ENCODE measurements at places on chromosomes 6 and 20.

- DNase-seq: no peak
Observed at GRCh38 chr6:145551164-145551563, 184.2 kb downstream of the EPM2A start.

- peak; percentile 70 for DNase-seq
Observed at GRCh38 chr6:85482905-85483700, 33.2 kb downstream of the NT5E start.

GRCh38 chr6:129920103-129920798 is 59.1 kb upstream of the TMEM244 start:
- no peak for DNase-seq

- DNase-seq: no peak
Observed at GRCh38 chr6:7974938-7975763, 64.6 kb upstream of the TXNDC5 start.

DNA sequence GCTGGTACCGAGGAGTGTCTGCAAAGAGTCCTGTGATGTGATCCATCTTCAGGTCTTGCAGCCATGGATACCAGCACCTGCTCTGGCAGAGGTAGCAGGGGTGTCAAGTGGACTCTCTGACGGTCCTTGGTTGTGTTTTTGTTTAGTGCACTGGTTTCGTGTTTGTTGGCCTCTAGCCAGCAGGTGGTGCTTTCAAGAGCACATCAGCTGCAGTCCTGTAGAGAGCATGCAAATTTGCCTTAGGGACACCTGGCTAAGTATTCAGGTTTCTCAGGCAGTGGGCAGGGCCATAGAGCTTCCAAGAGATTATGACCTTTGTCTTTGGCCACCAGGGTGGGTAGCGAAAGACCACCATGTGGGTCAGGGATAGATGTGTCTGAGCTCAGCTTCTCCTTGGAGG is 14.5 kb upstream of the RGS17 start:
- DNase-seq: no peak

DNA sequence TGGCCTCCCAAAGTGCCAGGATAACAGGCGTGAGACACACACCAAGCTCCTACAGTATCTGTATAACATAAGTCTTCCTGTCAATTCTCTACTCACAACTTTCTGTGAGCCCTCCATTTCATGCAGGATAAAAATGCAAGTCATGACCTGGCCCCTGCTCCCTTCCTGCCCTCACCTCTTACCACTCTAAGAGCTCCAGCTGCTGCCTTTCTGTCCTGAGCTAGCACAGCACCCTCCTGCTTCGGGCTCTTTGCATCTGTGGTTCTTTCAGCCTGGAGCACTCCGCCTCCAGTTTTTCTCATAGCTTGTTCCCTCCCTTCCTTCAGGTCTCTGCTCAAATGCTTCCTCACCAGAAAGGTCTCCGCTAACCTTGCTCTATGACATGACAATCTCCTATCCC is 23.7 kb upstream of the TRPC4AP start:
- no peak for DNase-seq

DNA sequence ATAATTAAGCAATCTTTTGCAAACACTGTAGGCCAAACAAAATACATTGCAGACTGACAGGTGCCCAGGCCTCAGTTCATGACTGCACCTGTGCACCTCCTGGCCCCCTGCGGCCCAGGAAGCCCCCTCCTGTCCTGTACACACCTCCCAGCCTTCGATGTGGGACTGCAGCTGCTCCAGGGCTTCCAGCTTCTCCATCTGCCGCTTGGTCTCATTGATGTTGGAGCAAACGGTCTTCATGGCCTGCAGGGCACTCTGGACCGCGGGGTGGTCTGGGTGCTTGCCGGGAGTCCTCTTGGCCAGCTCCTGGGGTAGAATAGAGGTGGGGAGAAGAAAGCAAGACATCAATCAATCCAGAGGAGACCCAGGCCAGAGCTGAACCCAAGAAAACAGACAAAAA is 119.7 kb downstream of the PREX1 start:
- no peak for DNase-seq

GRCh38 chr6:137297887-137298286 is 78.7 kb upstream of the IFNGR1 start:
- DNase-seq: no peak

DNA sequence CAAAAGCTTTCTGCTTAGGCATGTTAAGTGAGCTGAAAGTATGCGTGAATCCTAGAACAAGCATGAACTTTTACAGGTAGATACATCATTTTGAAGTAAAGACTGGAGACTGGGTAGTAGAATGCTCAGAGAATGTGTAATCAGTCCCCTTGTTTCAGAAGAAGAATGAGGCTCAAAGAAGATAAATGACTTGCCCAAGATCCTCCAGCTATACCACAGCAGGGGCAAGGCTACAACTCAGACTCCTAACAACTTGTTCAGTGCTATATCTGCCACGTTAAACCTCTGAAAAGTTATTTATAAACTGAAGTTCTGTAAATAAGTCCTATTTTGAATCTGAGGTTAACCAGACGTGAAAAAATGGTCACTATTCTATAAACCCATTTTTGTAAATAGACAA is 2.9 kb downstream of the RIPOR2 start:
- no peak for DNase-seq

- DNase-seq: no peak
Observed at GRCh38 chr6:160198606-160199211, 59.9 kb downstream of the SLC22A2 start.

DNA sequence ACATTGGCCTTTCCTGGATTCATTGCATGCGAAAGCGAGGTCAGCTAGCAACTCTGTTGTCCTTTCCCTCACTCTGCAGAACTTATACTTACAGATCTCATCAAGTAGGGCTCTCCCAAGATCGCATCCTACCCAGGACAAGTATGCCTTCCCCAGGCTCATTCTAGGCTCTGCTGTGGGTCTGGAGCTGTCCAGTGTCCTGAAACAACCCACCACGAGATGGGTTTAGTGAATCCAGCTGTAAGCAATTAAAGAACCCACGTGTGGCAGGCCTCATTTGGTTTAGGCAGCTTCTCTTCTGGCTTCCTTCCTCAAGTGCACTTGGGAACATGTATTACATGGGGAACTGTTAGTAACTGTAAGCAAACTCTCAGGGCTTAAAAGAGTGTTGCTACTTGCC is 406.5 kb upstream of the CHD6 start:
- no peak for DNase-seq

- no peak for DNase-seq
Observed at GRCh38 chr20:35027301-35027700, 65.3 kb downstream of the TRPC4AP start.

DNA sequence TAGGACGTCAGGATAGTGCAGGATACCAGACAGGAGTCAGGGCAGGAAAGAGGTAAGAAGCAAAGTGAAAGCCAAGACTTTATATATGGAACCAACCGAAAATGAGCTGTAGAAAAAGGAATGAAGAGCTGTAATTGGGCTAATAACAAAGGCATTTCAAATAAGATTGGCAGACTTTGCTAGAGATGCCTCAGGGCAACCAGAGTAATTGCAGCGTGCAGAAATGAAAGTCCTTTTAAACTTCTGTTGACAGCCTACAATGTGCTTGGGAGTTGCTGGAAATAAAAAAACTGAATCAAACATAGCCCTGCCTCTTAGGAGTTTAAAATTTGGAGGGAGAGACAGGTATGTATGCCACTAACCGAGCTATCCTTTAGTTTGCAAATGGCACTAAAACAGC is 56.4 kb upstream of the NKX2-4 start:
- no peak for DNase-seq

DNA sequence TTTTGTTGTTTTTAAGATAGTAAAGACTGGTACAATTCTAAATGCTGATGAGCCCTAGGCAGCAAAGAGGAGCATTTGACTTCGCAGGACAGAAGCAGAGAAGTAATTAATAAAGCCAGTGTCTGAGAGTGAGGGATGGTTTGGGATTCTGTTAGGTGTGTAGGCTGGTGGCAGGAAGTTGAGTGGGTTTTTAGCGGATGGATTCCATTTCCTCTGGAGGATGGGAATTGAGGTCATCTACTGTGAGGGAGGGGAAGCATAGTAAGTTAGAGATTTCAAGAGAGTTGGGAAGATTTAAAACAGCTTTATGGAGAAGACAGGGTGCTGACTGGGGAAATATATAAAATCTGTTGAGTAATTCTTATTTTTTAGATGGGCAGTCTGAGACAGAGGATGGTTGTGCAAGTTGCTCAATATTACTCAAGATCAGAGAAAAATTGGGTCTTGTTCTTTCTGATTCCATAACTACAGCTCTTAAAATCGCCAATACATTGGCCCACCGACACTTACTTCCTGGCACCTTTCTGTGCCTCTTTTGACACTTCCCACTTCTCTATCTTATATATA is 48.8 kb downstream of the PRL start:
- DNase-seq: no peak

DNA sequence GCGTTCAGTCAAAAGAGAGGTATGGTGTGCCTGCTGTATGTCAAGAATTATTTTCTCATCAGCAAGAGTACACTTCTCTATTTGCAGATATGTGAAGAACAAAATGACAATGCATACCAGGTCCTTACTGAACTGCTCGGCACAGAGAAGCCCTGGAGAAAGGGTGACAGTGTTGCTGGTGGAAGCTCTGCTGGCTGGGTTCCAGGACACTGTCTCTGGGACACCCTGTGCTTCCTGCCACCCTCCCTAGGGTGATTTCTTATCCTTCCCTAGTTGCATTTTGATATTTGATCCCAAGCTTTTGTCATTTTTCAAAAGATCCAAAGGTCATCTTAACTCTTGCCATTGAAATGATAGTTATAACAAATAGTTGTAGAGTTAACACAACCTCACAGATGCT is 8.3 kb upstream of the CST5 start:
- no peak for DNase-seq

GRCh38 chr6:137717074-137718073 is 149.7 kb upstream of the TNFAIP3 start:
- DNase-seq: peak; percentile 88

- DNase-seq: no peak
Observed at GRCh38 chr6:395432-396125, 4.0 kb downstream of the IRF4 start.

DNA sequence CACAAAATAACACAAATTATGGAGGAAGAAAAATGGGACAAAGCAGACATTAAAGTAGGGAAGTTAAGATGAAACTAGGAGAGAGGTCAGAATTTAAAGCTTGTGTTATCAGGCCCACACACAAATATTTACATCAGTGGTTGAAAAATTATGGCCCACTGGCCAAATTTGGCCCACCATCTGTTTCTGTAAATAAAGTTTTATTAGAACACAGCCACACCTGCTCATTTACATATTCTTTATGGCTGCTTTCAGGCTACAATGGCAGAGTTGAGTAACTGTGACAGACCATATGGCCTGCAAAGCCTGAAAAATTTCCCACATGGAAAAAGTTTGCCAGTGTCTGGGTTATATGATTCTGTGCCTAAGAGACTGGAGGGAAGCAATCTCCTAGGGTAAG is 49.0 kb downstream of the SLC22A23 start:
- no peak for DNase-seq

- peak; percentile 55 for DNase-seq
Observed at GRCh38 chr6:26607434-26608230, 10.9 kb downstream of the ABT1 start.

DNA sequence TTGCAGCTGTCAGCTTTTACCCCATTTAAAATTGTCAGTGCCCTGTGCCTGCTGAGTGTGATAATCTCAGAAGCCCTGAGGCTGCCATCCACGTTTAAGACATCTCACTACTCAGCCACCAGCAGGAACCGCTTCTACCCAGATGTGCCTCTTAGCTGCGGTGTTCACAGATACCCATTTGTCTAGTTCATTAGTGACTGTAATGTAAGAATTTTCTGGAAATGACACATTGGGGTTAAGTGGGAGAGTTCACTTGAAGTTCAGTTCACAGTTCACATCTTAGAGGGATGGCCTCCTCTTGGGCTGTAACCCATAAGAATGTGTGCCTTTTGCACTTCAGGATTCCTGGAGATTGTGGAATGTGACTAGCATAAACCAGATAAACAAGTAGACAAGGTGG is 477.7 kb downstream of the BTBD3 start:
- no peak for DNase-seq

GRCh38 chr6:43254138-43254817 is 11.0 kb downstream of the TTBK1 start:
- DNase-seq: no peak

DNA sequence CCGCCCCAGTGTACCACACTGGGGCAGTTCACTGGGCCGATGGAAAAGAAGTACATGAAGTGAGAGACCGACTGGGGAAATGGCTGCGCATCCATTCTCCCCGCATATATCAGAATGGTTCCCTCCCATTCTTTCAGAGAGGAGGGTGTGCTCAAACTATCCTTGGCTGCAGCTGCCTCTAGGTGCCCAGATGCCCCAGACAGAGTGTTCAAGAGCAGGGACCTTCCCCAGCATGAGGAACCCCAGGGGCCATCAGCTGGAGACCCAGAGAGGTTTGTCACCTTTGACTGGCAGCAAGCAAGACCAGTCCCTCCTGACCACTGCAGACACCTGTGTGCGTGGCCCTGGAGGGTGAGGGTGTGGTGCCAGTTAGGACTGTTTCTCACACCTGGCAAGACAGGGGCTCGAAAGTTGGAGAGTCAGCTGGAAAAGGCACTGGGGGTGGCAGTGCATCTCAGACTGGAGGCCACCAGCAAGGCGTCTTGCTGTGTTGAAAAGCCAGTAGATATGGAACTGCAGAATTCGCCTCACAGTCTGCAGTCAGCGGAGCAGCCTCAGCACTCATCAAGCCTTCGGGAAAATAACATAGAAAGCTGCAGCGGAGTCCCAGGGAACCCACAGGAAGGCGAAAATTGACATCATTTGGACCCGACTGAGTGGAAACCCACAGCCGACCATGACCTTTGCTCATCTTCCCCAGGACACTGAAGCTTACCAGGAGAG is 76.7 kb downstream of the GPR6 start:
- DNase-seq: no peak

GRCh38 chr20:50821994-50822393 is 27.1 kb downstream of the BCAS4 start:
- DNase-seq: no peak

GRCh38 chr6:169249057-169249456 is 4.6 kb downstream of the THBS2 start:
- no peak for DNase-seq

DNA sequence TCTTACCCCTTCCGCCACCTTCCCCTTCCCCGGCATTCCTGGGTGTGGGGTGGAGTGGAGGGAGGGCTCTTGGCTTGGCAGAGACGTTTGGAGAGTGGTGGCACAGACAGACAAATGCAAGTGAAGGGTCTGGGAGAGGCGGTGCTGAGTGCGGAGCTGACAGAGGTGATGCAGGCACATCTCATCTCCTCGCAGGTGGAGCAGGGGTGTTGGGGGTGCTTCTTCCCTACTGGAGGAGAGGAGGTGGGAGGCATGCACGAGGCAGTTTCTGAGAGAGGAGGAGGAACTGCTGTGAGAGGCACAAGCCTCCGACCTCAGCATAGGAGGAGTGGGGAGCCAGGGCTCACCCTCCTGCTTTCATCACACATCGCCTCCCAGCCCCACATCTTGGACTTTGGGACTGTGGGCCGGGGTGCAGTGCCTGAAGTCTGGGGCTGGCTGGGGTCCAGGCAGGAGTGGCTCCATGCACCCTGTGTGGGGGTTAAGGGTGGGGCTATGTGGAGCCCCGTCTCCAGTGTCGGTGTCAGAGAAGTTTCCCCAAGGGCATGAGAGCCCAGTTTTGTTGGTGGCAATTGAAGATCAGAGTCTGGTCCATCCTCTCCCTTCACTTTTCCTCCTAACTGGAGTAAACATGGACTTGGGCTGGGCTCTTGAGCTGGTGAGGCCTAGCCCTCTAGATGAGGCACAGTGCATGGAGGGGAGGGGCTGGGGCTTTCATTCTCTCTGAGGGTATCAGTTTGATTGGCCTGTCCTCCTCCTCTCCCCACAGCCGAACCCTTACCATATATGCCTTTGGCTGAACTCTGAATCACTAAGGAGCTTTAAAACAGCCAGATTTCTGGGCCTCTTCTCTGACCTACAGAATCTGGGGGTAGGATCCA is 20.2 kb upstream of the SLC22A7 start:
- no peak for DNase-seq

All from CD4-positive, alpha-beta T cell treated with Interleukin-1 beta for 1 hour (primary cell).